ENCODE measurements at places on chromosomes 4 and X. TPM values are rescaled to one million over a fixed set of nuclear protein-coding genes. Genes with fewer than 3 reads are reported as not detected.

The TMEM35A gene
- 3.5 TPM for total RNA-seq

The CDKL2 gene
- 0.15 TPM for total RNA-seq

The CFI gene
- total RNA-seq: 38.1 TPM

The MID1 gene
- 44.1 TPM for total RNA-seq

The SCRG1 gene
- total RNA-seq: not detected

The TMSB15C gene
- 3.5 TPM for total RNA-seq

The PRKG2 gene
- 1.1 TPM for total RNA-seq

The MAGEC2 gene
- total RNA-seq: 77.9 TPM

The USP27X gene
- total RNA-seq: 1.4 TPM

The TEC gene
- total RNA-seq: 0.81 TPM

The BBS7 gene
- total RNA-seq: 8.0 TPM

The ZNF827 gene
- total RNA-seq: 9.2 TPM

The COL4A6 gene
- 0.47 TPM for total RNA-seq

The CASP3 gene
- 29.0 TPM for total RNA-seq

Measured in M059J (cell line).